ENCODE measurements at places on chromosomes 3 and 15. TPM values are rescaled to one million over a fixed set of nuclear protein-coding genes. Genes with fewer than 3 reads are reported as not detected.

DNA sequence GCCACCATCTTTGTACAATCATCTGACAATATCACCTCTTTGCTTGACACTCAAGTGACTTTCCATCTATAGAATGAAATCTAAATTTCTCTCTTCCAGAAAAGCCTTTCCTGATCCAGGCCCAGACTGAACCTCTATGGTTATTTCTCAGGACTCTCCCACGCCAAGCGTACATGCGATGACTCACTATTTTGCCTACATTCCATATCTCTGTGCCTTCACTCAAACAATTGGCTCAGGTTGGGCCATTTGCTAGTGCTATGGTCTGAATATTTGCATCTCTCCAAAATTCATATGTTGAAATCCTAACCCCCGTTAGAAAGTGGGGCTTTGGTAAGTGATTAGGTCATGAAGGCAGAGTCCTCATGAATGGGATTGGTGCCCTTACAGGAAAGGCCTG is 43.9 kb downstream of the ST3GAL6 start:
- no peak for DNase-seq

The TRPM1 gene
- total RNA-seq, result not detected

- DNase-seq, result peak; percentile 5
Observed at GRCh38 chr3:112519424-112520001, 20.2 kb upstream of the BTLA start.

GRCh38 chr3:119602676-119603075 is 5.0 kb downstream of the PLA1A start:
- DNase-seq, result no peak

GRCh38 chr3:113254171-113254947 is 43.0 kb downstream of the BOC start:
- DNase-seq, result peak; percentile 62

GRCh38 chr3:63872135-63872924 is 8.7 kb downstream of the ATXN7 start:
- no peak for DNase-seq

The EFCAB12 gene
- total RNA-seq, result not detected

DNA sequence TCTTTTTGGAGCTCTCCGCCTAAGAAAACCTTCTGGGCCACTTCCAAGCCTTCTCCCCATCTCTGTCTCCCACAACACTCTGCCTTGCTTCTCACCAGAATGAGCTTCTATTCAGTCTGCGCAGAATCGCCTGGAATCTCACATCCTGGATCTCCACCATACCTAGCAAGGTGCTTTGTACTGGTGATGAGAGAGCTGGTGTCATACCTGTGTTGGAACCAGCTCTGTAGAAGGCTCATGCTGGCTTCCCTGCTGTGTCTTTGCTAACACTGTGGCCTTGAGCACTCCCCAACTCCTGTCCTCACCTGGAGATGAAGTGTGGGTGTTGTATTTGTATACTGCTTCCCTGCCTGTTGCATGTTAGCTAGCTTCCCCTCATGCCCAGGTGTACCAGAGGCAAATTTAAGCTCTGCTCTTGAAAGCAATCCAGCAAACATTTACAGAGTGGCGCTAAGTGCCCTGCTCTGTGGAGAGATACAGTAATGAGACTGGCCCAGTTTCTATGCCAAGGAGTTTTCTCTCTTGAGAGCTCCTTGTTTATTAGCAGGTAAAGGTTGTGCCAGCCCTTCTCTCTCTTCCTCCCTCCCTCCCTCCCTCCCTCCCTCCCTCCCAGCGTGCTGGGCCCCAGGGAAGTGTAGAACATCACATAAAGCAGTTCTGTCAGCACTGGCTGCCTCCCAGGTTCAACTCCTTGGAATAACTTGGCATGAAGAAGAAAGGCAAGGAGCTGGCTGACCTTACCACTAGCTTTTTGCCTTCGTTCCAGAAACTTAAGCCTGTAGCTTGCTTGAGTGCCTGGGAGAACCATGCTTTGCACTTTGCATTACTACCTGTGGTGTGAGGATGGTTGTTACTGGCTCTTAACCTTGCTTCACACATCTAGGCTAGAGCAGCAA is 54.9 kb downstream of the TRIM71 start:
- peak; percentile 36 for DNase-seq

- DNase-seq, result no peak
Observed at GRCh38 chr15:71781179-71781964, 29.0 kb upstream of the NR2E3 start.

The LYSMD4 gene
- 19.1 TPM for total RNA-seq

DNA sequence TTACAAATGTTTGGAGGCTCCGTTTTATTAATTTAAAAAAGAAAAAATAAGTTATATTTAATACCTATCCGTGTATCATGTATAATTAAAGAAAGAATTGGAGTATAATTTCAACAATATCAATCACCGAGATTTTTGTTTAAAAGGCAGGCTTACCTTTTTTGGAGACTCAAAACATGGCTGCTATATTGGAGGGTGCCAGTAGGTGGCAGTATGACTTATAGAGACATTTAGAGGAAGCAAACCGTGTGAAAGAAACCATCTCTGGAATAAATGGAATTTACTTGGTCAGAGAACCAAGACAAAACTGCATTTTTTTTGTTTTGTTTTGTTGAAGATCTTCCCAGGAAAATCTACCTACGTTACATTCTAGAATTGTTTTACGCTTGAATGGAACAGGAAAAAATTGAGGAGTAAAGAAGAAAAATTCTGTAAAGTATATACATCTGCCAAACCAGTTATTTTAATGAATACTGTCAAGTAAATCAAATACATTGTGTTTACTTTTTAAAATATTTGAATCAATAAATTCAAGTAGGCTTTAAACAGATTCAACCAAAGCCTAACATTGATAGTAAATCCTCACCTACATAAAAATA is 802.6 kb upstream of the ALCAM start:
- DNase-seq, result peak; percentile 5

DNA sequence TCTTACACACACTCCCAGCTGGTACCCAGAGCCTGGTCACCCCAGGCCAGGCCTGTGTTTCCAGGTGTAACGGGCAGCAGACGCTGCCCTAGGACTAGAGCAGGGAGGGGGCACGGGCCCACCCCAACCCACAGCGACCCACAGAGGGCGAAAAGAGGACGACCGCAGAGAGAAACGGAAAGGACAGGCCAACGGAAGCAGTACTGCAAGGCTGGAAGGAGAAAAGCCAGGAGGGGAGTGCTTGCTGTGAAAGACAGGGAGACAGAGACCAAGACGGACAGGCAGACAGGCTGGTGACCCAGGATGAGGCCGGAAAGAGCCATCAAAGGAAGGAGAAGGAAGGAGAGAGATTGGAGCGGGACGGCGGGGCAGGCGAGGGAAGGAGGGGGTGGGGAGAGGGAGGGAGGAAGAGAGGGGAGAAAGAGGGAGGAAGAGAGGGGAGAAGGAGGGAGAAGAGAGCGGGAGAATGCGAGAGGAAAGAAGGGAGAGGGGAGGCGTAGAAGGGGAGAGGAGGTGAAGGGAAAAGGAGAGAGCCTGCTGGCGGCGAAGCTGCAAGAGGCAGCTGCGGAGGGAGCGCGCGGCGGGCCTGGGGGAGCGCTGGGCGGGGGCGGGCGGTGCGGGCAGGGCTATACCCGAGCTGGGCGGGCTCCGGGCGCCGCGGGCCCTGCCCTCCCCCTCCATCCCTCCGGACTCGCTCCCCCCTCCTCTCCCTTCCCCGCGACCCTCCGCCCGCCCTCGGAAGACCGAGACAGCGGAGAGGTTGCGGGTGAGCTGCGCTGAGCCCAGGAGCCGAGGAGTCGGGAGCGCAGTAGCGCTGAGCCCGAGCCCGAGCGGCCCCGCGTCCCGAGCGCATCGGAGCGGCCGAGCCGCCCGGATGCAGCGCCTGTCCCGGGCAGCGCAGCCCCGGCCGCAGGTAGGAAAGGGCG is at the start of gene SLC6A1:
Gene SLC6A1, plus strand, starts transcription at position 732 of the 926 bp plus-strand sequence. CDS start 24,464 bp downstream, outside the sequence.
- no peak for DNase-seq

- DNase-seq, result no peak
Observed at GRCh38 chr3:49647741-49648140, 26.4 kb upstream of the APEH start.

- DNase-seq, result no peak
Observed at GRCh38 chr3:72797773-72798543, 50.3 kb downstream of the SHQ1 start.

DNA sequence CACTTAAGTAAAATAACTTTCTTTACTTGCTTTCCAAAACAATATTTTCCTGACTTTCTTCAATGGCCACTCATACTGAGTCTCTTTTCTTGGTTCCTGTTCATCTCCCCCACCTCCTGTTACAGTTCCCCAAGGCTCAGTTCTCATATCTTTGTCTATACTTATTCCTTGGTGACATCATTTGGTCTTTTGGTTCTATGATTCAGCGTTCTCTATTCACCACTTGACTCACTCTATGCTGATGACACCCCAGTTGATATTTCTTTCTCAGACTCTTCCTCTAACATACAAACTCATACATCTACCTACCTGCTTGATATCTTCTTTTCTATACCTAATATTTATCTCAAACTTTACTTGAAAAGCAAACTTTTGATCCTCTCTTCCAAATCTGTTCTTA is 85.0 kb upstream of the P3H2 start:
- no peak for DNase-seq

The FBXO22 gene
- total RNA-seq, result 25.0 TPM

The SNTN gene
- total RNA-seq, result not detected

The UACA gene
- 195 TPM for total RNA-seq

DNA sequence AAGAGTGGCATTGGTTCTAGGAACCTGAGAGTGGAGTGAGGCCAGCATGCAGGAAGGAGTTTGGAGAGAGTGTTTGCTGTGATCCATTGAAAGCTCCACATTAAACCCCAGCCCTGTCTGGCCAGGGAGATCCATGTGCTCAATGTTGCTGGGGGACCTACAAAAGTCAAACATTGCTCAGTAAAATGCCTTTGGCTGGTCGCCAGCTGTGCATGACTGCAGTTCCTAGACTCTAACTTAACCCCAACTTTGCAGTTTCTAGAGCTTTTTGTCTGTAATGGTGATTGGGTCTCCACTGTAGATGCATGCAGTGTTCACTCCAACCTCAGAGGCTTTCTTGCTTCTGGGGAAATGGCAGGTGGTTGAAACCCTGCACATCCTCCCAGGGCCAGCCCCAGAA is 99.7 kb upstream of the ABHD17C start:
- DNase-seq, result no peak

DNA sequence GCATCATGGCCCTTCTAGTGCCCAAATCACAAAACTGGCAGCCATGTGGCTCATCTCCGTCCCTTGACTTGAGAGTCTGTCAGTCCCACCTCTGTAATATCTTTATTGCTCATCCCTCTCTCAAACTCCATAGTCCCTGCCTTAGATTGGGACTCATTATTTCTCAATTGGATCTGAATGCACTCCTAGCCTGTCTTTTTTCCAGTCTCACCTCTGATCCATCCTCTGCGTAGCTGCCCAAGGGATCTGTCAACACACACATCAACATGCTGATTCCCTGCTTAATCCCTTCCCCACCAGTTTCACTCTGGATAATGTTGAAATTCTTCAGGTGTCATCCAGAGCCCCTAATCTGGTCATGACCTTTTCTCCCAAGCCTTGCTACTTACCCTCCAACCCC is 39.3 kb downstream of the NMNAT3 start:
- DNase-seq, result no peak

DNA sequence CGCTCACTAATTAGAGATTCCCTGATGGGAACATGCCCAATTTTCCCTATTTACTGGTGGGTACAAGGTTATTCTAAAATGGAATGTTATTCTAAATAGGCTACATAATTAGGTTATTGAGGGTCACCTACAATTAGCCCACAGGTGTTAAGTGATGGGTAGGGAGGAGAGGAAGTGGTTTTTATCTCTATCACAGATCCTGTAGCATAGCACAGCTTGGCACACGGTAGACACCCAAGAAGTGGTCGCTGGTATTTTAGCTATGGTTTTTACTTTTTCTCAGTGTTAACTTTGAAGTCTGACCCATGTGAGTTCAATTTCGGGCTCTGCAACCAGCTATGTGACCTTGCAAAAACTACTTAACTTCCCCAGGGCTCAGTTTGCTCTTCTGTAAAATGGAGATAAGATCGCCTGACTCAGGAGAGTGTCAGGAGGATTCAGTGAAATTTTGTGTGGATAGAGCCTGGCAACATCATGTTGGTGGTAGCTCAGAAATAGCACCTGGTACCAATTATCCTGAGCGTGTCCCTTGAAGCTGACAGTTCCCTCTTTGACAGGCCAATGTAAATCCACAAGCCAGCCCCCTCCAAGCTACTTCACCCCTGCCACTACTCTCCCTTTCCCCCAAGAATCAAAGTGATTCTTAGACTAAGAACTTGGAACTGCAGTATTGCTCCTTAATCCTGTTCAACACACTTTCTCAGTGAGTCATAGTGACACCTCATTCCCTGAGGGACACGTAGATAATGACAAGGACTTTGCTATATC is 8.7 kb upstream of the LMCD1 start:
- no peak for DNase-seq

GRCh38 chr15:40245666-40246450 is 7.0 kb downstream of the PAK6 start:
- no peak for DNase-seq

The FSTL1 gene
- 1,313 TPM for total RNA-seq

DNA sequence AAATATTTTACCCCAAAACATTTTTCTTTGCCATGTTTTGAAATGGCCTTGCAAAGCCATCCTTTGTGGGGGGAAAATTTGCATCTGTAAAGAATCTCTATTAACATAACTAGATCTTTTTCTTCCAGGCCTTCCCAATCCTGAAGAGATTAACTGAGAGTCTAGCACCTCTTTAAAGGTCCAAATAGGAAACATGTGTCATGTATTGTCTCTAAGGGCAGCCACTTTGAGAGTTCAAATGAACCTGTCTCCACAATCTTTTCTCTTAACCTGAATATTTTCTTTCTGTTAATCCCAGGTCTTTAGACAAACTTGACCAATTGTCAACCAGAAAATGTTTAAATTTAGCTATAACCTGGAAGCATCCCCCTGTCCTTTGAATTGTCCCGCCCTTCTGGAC is 236.6 kb upstream of the PROK2 start:
- no peak for DNase-seq

The P2RY12 gene
- 5.3 TPM for total RNA-seq

GRCh38 chr15:84748274-84749110 is at the start of gene ZNF592:
Gene ZNF592 (plus strand): TSS chr15:84748592. CDS start chr15:84782676, 34,084 bp downstream.
- DNase-seq, result no peak

The ACTL6A gene
- 54.9 TPM for total RNA-seq

The ADIPOQ gene
- total RNA-seq, result 1.4 TPM

- DNase-seq, result no peak
Observed at GRCh38 chr3:159210336-159210735, 408.5 kb downstream of the MFSD1 start.

DNA sequence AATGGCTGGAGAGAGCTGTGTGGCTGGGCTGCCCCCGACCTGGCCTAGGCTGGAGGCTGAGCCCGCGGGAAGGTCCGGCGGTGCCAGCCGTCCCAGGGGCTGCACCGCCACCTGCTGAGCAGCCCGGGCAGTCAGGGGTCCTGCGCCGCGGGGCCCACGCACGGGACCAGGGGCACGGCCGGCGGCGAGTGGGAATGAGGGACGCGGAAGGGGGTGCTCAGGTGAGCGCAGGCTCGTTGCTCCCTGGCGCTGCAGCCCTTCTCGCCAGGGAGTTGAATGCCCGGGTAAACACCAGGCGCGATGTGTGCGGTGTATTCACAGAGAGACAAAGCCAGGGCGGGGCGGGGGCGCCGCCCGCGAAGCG is 666 bp upstream of the SEMA3F start:
- no peak for DNase-seq

GRCh38 chr15:87144775-87145174 is 1065.1 kb downstream of the AGBL1 start:
- DNase-seq, result no peak

- no peak for DNase-seq
Observed at GRCh38 chr15:100090411-100090810, 251.4 kb downstream of the ADAMTS17 start.

- no peak for DNase-seq
Observed at GRCh38 chr15:65413760-65414144, 9.0 kb downstream of the IGDCC4 start.

The MESP2 gene
- total RNA-seq, result not detected
